ENCODE measurements at places on chromosomes 11 and 22.

DNA sequence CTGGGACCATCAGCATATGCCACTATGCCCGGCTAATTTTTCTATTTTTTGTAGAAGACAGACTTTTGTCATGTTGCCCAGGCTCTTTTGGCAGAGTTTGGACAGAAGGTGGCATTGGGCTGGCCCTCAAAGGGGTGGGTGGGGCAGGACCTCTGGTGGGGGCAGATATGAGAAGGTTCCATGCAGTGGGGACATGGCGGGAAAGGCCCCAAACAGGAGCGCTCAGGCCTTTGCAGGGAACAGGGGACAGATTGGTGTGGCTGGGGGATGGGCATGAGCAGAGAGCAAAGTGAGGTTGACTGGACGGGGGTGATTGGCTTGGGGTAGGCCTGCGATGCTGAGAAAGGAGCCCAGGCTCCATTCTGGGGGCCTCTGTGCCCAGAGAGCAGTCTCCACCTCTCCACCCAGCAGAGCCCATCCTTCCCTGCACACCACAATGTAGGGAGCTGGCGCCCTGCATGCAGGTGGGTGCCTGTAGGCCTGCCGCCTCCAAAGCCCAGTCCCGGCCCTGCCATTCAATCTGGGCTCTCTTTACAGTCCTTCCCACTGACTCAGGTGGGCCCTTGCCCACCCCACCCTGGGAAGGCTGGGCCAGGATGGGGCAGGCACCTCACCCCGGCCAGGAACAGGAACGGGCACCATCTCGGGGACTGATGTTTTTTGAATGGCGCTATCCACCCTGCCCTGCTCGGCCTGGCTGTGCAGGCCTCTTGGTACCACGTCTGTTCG, 98.7 kb downstream of the MORC2 start:
- no peak for DNase-seq

GRCh38 chr11:1946812-1947484, at the start of gene MRPL23:
Gene MRPL23 (plus strand): TSS chr11:1947332. CDS start chr11:1947363, 31 bp downstream.
- DNase-seq, result no peak

- DNase-seq, result no peak
Measured at GRCh38 chr22:27772984-27773498, 28.5 kb downstream of the MN1 start.

DNA sequence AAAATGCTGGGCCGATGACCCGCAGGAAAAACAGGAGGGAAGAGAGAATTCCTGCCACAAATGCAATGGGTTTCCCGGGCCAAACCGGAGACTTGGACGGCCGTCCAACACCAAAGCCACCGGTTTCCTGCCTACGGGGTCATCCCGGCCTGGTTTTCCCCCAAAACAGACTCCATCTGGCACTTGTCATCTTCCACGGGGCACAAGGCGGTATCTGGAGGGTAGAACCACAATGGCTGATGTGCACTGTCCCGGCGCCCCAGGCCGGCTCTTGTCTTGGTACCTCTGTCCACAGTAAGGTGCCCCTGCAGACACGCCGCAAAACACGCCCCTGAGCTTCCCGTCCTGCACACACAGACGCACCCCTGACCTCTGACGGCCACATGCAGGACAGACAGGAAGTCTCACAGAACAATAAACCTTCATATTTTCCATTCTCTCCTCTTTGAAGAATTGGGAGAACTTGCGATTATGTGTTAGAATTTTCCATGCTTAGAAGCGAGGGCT, 20.1 kb downstream of the CELSR1 start:
- DNase-seq, result no peak

DNA sequence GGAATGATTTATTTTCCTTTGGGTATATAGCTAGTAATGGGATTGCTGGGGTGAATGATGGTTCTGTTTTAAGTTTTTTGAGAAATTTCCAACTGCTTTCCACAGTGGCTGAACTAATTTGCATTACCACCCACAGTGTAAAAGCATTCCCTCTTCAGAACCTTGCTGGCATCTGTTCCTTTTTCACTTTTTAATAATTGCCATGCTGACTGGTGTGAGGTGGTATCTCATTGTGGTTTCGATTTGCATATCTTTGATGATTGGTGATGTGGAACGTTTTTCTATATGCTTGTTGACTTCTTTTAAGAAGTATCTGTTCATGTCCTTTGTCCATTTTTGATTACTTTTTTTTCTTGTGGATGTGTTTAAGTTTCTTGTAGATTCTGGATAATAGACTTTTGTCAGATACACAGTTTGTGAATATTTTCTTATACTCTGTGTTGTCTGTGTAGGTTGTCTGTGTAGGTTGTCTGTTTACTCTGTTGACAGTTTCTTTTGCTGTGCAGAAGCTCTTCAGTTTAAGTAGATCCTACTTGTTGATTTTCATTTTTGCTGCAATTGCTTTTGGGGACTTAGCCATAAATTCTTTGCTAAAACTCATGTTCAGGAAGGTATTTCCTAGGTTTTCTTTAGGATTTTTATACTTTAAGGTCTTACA, 291.8 kb upstream of the DDI1 start:
- no peak for DNase-seq

- DNase-seq, result no peak
Measured at GRCh38 chr11:17333799-17334586, 17.6 kb upstream of the NCR3LG1 start.

GRCh38 chr22:27134315-27134701, 476.9 kb downstream of the MIAT start:
- peak; percentile 88 for DNase-seq

- no peak for DNase-seq
Measured at GRCh38 chr11:75024764-75025211, 36.1 kb downstream of the NEU3 start.

DNA sequence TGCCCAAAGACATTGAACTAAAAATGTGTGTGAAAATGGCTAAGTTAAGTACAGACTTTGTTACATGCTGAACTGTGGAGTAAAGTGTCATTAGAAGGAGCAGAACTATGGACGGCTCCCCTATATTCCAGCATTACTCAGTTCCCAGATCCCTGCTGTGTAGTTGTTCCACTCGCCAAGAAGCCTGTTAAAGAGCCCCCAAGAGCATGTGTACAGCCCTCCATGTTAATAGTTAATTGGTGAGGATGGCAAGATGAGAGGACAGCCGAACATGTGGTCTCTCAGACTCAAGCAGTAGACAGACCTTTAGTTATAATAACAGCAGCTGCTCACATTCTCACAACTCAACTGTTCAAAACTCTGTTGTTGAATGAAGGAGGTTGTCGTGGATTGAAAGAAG, 127.4 kb downstream of the ELP4 start:
- DNase-seq, result no peak

GRCh38 chr11:43969543-43969942, 27.1 kb downstream of the C11orf96 start:
- peak; percentile 16 for DNase-seq

- DNase-seq, result no peak
Measured at GRCh38 chr11:41283191-41283930, 176.1 kb downstream of the LRRC4C start.

DNA sequence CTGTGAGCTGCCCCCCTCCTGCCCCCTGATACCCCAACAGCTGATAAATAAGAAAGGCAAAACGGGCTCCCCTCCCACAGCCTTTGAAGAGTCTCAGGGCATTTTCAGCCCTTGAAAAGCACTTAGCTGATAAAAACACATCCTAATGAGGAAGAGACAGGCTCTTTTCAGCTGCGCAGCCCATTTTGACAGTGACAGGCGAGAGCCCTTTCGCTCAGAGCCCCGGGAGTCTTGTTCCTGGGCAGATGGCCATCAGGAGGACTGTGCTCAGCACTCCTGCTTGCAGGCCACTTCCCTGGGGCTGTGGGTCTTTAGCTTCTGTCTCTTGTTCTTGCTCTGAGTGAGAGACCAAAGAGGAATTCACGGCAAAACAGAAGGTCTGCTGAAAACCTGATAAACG, 757.2 kb downstream of the BRD1 start:
- no peak for DNase-seq

- no peak for DNase-seq
Measured at GRCh38 chr11:91851908-91852307, 372.7 kb upstream of the FAT3 start.

- DNase-seq, result peak; percentile 14
Measured at GRCh38 chr11:1307998-1308742, 1.3 kb downstream of the TOLLIP start.

GRCh38 chr11:11864332-11864731, 22.6 kb downstream of the USP47 start:
- DNase-seq, result no peak

DNA sequence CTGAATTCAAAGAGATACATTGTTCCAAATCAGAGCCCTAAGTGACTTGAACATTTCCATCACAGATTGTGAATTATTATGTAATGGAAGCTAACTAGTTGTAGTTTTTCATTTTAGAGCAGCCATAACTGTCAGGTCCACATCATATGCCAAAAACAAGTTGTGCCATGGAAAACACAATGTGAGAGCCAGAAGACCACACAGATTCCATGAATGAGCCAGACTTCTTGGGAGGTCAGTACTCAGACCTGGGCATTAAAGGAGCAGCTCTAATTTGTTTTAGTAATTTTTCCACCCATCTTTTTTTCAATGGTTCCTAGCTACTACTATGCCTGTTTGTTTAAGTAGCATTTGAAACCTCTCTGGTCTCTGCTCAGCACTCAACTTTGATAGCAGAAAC, 279.4 kb downstream of the FAT3 start:
- no peak for DNase-seq

DNA sequence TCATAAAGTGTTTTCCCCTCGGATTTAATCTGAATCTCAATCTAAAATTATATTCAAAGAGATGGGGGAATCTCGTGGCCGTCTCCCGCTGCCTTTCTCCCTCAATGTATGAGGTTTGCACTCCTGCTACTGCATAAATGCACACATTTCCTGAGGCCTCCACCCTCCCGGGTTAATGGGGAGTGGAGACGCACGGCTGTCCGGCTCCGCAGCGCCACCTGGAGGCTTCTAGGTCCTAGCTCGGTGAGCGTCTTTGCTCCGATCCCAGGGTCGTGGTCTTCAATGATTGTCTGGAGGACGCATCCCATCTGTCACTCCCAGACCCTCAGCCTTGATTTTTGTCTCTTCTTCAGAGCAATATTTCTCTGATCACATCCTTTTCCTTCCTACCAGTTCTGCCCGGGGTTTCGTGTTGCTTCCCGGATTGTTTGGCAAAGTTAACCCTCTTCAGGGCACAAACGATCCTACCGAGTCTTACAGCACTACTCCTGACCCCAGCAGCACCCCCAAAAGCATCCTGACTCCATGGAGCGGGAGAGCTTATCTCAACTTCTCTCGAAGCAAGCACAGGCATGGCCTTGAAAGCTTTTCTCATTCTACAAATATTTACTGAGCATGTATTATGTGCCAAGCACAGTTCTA, at the start of gene LMO1:
TSS of gene LMO1 (minus strand) at position 110 of the 642 bp plus-strand sequence. CDS start 516 bp downstream, outside the sequence.
- peak; percentile 71 for DNase-seq

DNA sequence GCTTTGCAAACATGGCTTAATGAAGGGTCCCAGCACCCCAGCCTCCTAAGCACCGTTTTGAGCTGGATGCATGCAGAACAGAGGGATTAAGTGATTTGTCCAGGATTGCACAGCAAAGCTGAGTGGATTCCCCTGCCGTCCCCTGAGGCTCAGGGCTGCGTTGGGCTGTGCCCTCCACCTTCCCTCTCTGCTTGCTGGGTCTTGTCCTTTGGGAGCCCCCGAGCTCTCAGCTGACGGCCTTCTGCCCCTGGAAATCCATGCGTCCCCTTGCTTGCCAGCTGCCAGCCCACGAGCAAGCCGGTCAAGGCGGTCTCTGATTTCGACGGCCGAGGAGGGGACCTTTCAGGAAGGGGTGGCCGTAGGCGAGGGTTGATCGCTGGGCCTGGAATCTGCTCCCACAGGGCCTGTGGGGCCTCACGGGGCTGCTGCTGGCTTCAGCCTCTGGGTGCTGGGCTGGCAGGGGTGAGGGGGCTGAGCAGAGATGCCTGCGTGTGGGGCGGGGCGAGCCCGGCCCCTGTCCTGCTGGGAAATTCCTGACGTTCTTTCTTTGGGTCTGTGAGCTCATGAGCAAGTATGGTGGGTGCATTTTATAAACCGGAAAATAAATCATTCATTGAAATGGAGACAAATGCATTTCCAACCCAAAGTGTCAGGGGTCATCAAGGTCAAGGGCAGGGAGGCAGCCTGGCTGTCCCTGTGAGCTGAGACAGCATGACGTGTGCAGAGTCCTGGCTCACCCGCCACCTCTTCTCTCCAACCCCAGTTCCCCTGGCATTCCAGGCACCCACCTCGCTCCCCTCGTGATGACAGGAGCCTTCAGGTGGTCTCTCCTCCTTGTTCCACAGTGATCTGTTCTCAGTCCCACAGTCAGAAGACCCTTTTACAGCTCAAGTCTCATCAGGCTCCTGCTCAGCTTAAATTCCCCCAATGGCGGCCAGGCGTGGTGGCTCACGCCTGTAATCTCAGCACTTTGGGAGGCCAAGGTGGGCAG, 28.1 kb downstream of the FGF4 start:
- DNase-seq, result no peak

DNA sequence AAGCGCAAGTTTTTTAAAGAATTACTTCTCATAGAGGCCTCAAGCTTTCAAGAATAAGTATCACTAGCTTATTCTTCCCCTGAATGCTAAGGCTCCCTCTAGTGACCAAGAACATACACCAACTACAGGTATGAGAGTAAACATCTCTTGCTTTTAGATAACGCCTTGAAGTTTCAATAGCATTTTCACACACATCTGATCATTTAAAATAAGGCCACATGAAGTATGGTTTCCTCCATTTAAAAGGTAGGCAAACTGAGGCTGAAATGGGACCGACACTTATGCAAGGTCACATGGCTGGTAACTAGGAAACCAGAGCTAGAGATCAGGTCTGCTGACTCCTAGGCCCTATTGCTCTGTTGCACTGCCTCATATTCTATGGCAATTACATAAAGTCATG, 66.5 kb downstream of the CCDC34 start:
- peak; percentile 75 for DNase-seq

GRCh38 chr11:83306200-83307080, 20.3 kb upstream of the CCDC90B start:
- DNase-seq, result no peak

DNA sequence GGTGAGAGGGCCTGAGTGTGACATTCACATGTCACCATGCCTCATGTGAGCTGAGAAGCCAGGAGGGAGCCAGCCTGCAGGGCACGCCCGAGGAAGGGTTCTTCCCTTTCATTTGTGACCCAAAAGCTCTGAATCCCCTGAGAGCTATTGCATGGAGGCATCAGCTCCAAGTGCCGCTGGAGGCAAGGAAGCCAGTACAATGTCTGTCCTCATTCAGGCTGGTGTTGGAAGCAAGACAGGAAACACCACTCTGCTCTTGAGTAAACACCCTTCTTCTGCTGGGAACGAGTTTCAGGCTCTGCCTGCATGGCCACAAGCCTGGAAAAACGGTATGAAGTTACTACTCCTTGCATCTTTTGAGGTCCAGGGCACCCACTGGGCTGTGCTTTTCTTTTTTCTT, 83.8 kb upstream of the LARGE1 start:
- DNase-seq, result no peak
